ENCODE measurements at places on chromosomes 2 and 18. TPM values are rescaled to one million over a fixed set of nuclear protein-coding genes. Genes with fewer than 3 reads are reported as not detected.
A peak's percentile ranks its signal among the peaks of the same experiment; 100 is the strongest.

METTL5 gene
- total RNA-seq, result 37.6 TPM

MAP4K3 gene
- 35.0 TPM for total RNA-seq

ZNF397 gene
- 24.5 TPM for total RNA-seq

ZNF514 gene
- 19.0 TPM for total RNA-seq

ZAP70 gene
- 0.44 TPM for total RNA-seq

PRKAG3 gene
- not detected for total RNA-seq

- DNase-seq, result no peak
- no peaks in the 10 kb centered on the region for H3K36me3 ChIP-seq
- peak overlapping the region; percentile 45 for H3K4me3 ChIP-seq
- peaks cover 3% of the 10 kb centered on the region for H3K4me1 ChIP-seq
- peaks cover 38% of the 10 kb centered on the region for H3K27me3 ChIP-seq
- no peak overlapping the region for H3K27ac ChIP-seq
Measured at GRCh38 chr2:103293067-103293741, 531.4 kb downstream of the TMEM182 start.

- no peaks in the 10 kb centered on the region for H3K36me3 ChIP-seq
- DNase-seq, result no peak
- peaks cover 17% of the 10 kb centered on the region for H3K27me3 ChIP-seq
- H3K27ac ChIP-seq, result no peak overlapping the region
- no peak overlapping the region for H3K4me3 ChIP-seq
Measured at GRCh38 chr18:76504749-76505148, 9.7 kb upstream of the ZNF516 start.

DNA sequence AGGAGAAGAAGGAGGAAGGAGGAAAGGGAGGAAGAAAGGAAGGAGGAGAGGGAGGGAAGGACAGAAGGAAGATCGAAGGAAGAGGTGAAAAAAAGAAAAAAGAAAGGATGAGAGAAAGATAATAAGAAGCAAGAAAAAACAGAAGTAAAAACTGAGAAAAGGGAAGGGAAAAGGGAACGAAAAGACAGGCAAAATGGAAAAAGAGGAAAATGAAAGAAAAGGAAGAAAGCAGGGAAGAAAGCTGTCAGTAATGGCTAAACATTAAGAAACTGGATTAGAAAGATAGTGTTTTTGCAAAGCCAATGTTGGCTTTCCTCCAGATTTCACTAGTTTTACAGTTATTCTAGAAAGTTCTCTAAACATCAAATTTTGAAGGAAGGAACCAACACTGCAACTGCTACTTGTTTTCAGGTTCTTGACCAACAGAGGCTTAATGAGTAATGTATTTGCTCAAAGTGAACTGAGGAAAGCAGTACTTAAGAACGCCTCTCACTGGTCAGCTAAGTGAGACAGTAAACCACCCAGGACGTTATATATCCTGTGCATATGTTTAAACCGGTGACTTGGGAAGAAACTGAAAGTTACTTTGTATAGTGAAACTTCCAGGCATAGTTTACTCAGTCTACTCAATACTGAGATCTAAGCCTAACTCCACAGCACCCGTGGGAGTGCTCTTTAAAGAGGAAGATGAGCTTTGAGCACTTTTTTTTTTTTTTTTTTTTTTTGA is 286.2 kb upstream of the TRIB2 start:
- no peak overlapping the region for H3K4me3 ChIP-seq
- no peaks in the 10 kb centered on the region for H3K27me3 ChIP-seq
- H3K4me1 ChIP-seq, result peaks cover 83% of the 10 kb centered on the region
- DNase-seq, result no peak
- peak overlapping the region; percentile 96 for H3K27ac ChIP-seq

GRCh38 chr2:70123051-70123828 is 36.0 kb downstream of the PCBP1 start:
- DNase-seq, result no peak
- peak overlapping the region; percentile 91 for H3K4me3 ChIP-seq
- peaks cover 54% of the 10 kb centered on the region for H3K4me1 ChIP-seq
- H3K27me3 ChIP-seq, result no peaks in the 10 kb centered on the region

- no peak overlapping the region for H3K4me3 ChIP-seq
- peak overlapping the region; percentile 82 for H3K27ac ChIP-seq
- H3K27me3 ChIP-seq, result no peaks in the 10 kb centered on the region
- DNase-seq, result no peak
Measured at GRCh38 chr18:23401400-23402347, 51.4 kb upstream of the RIOK3 start.

DNA sequence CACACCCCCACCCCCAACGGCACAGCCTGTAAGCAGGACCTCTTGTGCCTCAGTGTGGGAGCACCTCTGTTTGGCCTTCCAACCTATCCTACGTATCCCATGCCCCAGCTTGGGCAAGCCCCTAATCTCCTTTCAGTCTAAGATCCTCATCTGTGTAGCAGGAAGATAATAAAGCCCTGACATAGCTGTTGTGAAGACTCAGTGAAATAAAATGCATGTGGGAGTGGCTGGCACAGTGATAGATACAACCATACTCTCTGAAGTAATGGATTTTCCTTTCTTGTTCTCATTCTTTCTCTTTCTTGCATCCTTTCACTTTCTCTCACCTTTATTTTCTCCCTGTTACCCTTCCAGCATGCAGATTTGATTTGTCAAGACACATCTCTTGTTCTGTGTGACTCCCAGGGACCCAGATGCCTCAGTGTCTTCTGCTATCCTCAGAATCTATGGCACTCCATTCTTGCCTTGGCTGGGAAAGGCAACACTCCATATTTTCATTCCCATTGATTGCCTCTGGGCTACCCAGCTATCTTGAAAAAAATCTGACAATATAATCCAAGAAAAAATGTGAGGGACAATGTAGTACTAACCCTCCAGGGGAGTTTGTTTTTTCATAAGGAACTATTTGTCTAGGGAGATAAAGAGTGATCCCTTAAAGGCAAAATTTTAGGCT is 207.2 kb upstream of the SETBP1 start:
- no peak overlapping the region for H3K4me3 ChIP-seq
- DNase-seq, result no peak
- no peak overlapping the region for H3K27ac ChIP-seq
- no peaks in the 10 kb centered on the region for H3K27me3 ChIP-seq

DNA sequence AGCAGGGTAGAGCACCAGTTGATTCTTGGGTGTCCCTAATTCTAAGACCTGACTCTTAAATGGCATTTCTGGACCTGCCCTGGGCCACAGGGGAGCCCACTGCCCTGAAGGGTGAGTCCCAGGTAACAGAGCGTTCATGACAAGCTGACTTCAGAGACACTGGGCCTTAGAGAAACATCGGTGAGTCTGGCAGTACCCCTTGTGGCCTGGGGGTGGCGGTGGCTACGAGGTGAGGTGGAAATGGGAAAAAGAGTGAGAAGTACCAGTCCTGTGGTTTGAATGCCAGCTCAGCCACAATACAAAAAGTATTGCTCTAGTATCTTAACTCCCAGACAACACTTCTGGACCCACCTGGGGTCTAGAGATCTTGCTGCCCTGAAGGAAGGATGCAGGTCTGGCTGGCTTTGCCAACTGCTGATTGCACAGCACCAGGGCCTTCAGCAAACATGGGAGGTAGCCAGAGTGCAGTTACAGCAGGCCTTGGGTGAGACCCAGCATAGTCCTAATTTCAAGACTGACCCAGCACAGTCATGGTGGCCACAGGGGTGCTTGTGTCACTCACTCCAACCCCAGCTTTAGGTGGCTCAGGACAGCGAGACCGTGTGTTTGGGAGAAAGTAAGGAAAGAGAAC is 44.5 kb downstream of the USP34 start:
- H3K4me3 ChIP-seq, result no peak overlapping the region
- no peak overlapping the region for H3K27ac ChIP-seq
- H3K4me1 ChIP-seq, result peaks cover 16% of the 10 kb centered on the region
- H3K36me3 ChIP-seq, result peaks cover 1% of the 10 kb centered on the region
- H3K27me3 ChIP-seq, result no peaks in the 10 kb centered on the region
- DNase-seq, result no peak

DNA sequence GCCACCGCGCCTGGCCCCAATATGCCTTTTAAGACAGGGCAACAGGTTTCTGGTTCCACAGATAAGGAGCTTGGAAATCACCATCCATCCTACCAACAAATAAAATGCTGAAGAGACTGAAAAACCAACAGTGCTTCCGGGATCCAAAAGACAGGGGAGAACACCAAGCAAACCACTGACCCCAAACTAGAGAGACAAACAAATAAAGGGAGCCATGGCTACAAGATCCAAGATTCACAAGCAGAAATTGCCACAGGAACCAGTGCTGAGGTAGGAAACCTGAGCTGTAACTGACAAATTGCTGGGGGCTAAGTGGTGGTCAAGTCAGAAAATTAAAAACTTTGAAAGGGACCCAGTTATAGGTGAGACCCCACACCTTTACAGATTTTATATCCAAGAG is 76.5 kb downstream of the ROCK2 start:
- H3K27ac ChIP-seq, result peak overlapping the region; percentile 25
- peaks cover 12% of the 10 kb centered on the region for H3K4me1 ChIP-seq
- DNase-seq, result no peak
- H3K27me3 ChIP-seq, result no peaks in the 10 kb centered on the region
- no peak overlapping the region for H3K4me3 ChIP-seq
- peaks cover 28% of the 10 kb centered on the region for H3K36me3 ChIP-seq

DNA sequence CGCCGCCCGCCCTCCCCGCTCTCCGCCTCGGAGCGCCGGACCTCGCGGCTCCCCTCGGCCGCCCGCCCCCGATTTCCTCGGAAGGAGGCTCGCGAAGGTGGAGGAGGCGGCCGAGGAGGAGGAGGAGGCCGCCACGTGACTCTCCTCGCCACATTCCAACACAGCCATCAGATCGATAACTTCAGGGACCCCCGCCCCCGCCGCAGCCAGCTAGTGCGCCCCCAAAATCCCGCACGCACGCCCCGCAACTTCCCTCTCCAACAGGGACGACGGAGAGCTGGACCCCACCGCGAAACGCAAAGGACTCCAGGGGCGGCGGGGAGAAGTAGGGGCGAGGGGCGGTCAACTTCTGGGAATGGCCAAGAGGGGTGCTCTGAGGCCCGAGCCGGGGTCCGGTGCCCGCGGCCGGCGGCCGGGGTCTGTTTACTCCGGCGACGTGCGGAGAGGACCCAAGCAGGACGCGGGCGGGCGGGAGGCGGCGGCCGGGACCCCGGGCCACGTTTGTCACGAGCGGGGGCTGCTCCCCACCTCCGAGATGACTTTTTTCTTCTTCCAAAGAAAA is 2.0 kb downstream of the ZNF521 start:
- H3K4me3 ChIP-seq, result peak overlapping the region; percentile 91
- no peaks in the 10 kb centered on the region for H3K36me3 ChIP-seq
- H3K27me3 ChIP-seq, result peaks cover 11% of the 10 kb centered on the region
- DNase-seq, result no peak
- peak overlapping the region; percentile 97 for H3K27ac ChIP-seq

- peak; percentile 82 for DNase-seq
- H3K4me3 ChIP-seq, result no peak overlapping the region
- no peaks in the 10 kb centered on the region for H3K36me3 ChIP-seq
- no peak overlapping the region for H3K27ac ChIP-seq
- H3K27me3 ChIP-seq, result peaks cover 28% of the 10 kb centered on the region
- peaks cover 28% of the 10 kb centered on the region for H3K4me1 ChIP-seq
Measured at GRCh38 chr2:10932345-10933151, 20.8 kb downstream of the KCNF1 start.

DNA sequence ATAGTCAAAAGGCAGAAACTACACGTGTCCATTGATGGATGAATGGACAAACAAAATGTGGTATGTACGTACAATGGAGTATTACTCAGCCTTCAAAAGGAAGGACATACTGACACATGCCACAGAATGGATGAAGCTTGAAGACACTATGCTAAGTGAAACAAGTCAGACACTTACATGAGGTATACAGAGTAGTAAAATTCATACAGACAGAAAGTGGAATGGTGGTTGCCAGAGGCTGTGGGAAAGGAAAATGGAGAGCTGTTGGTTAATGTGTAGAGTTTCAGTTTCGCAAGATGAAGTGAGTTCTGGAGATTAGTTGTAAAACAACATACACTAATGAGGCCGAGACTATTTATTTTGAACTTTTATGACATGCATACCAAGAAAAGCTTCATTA is 67.4 kb upstream of the EPB41L3 start:
- DNase-seq, result no peak
- no peaks in the 10 kb centered on the region for H3K36me3 ChIP-seq
- peaks cover 6% of the 10 kb centered on the region for H3K27me3 ChIP-seq
- H3K27ac ChIP-seq, result no peak overlapping the region

DNA sequence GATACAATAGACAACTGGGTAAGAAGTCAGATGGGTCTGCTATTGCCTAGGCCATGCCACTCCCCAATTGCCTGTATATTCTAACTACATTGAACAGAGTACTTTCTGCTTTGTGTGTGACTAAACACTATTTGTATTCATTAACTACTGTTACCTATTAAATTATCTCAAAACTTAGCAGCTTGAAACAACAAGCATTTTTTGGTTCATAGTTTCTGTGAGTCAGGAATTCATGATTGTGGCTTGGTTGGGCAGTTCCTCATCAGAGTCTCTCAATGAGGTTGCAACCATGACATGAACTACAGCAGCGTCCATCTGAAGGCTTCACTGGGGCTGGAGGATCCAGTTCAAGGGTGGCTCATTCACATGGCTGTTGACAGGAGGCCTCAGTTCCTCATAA is 205.7 kb downstream of the EN1 start:
- H3K27ac ChIP-seq, result no peak overlapping the region
- no peaks in the 10 kb centered on the region for H3K4me1 ChIP-seq
- peaks cover 19% of the 10 kb centered on the region for H3K27me3 ChIP-seq
- H3K4me3 ChIP-seq, result no peak overlapping the region
- no peaks in the 10 kb centered on the region for H3K36me3 ChIP-seq
- no peak for DNase-seq

DNA sequence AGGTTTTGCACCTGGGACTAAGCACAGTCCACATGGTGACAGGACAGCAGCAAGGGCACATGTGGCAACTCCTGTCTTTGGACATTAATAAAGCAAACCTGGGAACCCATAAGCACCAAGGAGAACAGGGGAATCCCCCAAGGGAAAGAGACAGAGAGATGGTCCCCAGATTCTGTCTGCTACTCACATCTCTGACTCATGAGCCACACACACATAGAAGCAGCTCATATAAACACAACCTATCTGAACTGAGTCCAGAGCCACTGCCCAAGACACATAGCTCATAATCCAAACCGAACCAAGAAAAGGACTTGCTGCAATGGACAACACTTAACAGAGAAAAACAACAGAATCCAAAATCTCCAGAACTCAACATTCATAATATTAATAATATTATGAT is 82.5 kb downstream of the OSBPL1A start:
- H3K4me1 ChIP-seq, result no peaks in the 10 kb centered on the region
- no peak overlapping the region for H3K27ac ChIP-seq
- H3K36me3 ChIP-seq, result peaks cover 17% of the 10 kb centered on the region
- H3K4me3 ChIP-seq, result no peak overlapping the region
- H3K27me3 ChIP-seq, result no peaks in the 10 kb centered on the region

- H3K4me1 ChIP-seq, result peaks cover 43% of the 10 kb centered on the region
- no peak for DNase-seq
- no peaks in the 10 kb centered on the region for H3K36me3 ChIP-seq
- H3K4me3 ChIP-seq, result no peak overlapping the region
Measured at GRCh38 chr2:231190531-231191197, 7.8 kb upstream of the ARMC9 start.

- peaks cover 3% of the 10 kb centered on the region for H3K4me1 ChIP-seq
- H3K36me3 ChIP-seq, result no peaks in the 10 kb centered on the region
- peaks cover 39% of the 10 kb centered on the region for H3K27me3 ChIP-seq
- no peak overlapping the region for H3K4me3 ChIP-seq
Measured at GRCh38 chr2:219350710-219351221, 18.2 kb upstream of the RESP18 start.
